ENCODE measurements at places on chromosomes 7 and 10. TPM values are rescaled to one million over a fixed set of nuclear protein-coding genes. Genes with fewer than 3 reads are reported as not detected.

Gene SPDYE8
- polyA plus RNA-seq: 0.28 TPM

Gene KIFBP
- polyA plus RNA-seq: 19.1 TPM

Gene ACTR3C
- 8.0 TPM for polyA plus RNA-seq

Gene PSPH
- polyA plus RNA-seq: 88.4 TPM

Gene POT1
- 3.5 TPM for polyA plus RNA-seq

Gene ARMC3
- polyA plus RNA-seq: 0.03 TPM

Gene PAX2
- polyA plus RNA-seq: not detected

Gene TMEM213
- polyA plus RNA-seq: not detected

Gene MACC1
- polyA plus RNA-seq: 8.7 TPM

Gene ZNF438
- 6.4 TPM for polyA plus RNA-seq

Gene ARMC10
- polyA plus RNA-seq: 11.9 TPM

Gene IFRD1
- 41.9 TPM for polyA plus RNA-seq

Gene SLC26A3
- 56.0 TPM for polyA plus RNA-seq

Gene TRIM8
- 38.1 TPM for polyA plus RNA-seq

Gene GIMAP1
- 7.5 TPM for polyA plus RNA-seq

Gene XRCC2
- polyA plus RNA-seq: not detected

Gene HDAC9
- polyA plus RNA-seq: 2.7 TPM

Gene CHAT
- polyA plus RNA-seq: 0.81 TPM

Gene BLNK
- 26.7 TPM for polyA plus RNA-seq

Gene ZNF800
- 6.2 TPM for polyA plus RNA-seq

Gene ITPRID1
- polyA plus RNA-seq: 0.25 TPM

Gene PIP
- not detected for polyA plus RNA-seq

Gene TMEM139
- polyA plus RNA-seq: 97.5 TPM

Gene TET1
- 0.31 TPM for polyA plus RNA-seq

Gene CRYGN
- not detected for polyA plus RNA-seq

Gene TRPV5
- polyA plus RNA-seq: 0.03 TPM

Gene SLC35G1
- polyA plus RNA-seq: 74.3 TPM

Gene TECPR1
- 12.9 TPM for polyA plus RNA-seq

Gene NUTM2E
- polyA plus RNA-seq: not detected

Gene STYXL1
- 25.9 TPM for polyA plus RNA-seq

Gene CTAGE4
- polyA plus RNA-seq: 8.9 TPM

Gene SPDYE6
- not detected for polyA plus RNA-seq

Gene C10orf67
- polyA plus RNA-seq: 0.10 TPM

Gene IFIT1B
- 0.04 TPM for polyA plus RNA-seq

Gene PPP1R17
- polyA plus RNA-seq: not detected

Data from small intestine (tissue), 16 donors.